ENCODE measurements at places on chromosomes 4 and X.
A peak's percentile ranks its signal among the peaks of the same experiment; 100 is the strongest.

- no peak for DNase-seq
These were observed 100.8 kb upstream of the PLS3 start for GRCh38 chrX:115459883-115460880.

DNA sequence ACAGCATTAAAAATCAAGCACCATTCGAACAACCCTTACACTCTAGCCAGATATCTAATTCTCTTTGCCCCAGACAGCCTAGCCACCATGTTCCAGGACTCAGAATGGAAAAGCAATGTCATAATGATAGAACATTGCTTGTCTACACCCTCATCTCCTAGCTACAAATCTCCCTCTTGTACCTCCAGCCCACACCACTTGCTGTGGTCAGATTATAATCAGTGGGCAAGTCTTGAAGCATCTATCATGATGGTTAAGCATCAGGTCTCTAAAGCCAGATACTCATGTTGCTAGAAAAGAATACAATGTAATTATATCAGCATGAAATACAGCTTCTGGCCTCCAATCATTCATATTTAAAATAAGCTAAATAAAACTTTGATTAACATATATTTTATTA is 268.3 kb downstream of the NPFFR2 start:
- no peak for DNase-seq

DNA sequence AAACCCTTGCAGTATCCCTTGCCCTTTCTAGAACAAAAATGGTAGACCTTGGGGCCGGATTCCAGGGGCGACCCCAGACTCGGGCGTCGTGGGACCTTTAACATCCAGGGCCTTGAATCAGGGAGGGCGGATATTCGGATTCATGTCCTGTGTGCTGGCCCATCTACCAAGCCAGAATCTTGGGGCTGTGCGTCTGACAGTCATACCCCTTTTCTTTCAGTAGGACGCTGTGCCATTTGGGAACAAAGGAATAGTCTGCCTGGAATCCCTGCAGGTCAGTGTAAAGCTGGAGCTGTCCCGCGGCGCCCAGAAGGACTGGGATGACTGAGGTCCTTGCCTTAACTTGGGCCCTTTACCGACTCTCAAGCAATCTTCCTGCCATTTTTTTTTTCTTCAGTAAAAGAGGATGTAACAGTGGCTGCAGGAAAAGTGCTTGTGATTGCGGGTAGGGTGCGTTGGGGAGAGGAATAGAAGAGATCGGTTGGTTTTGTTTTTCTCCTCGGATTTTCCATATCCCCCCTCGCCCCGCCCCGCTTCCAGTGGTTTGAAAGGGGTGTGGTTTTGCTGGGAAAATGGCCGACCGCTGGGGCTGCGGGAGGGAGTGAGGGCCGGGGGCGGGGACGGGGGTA is 518 bp downstream of the ARMCX1 start:
- DNase-seq, result peak; percentile 32

DNA sequence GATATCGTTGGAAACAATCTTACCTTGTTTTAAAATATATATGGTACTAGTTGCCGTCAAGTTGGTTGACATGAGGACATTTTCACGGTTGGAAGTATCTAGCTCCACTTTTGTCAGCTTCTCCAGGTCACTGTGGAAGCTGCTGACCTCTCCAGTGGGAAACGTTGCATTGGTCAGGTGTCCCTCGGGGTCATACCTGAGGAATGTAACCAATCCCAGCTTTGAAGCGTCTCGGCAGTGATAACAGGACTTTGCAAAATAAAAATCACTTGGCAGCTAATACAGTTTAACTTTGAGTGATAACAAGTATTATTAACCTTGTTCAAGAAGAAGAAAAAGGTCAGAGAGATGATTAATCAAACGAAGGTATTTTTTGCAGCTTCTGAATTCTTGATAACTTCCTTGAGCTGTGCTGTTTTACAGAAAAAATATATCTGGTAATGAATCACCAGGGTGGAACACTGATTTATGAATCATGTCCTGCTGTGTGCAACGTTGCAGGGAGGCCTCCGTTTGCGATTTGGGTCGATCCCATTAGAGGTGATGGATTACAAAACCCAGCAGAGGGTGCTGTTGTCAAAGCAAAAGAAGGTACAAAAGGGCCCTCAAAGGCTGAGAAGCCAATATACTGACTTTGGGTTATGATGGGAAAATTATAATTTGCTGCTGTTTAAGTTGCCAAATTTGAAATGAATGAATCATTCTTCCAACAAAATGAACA is 60.1 kb downstream of the SH2D1A start:
- DNase-seq, result peak; percentile 65

- DNase-seq, result peak; percentile 67
These were observed 24.8 kb downstream of the HOPX start for GRCh38 chr4:56656346-56656643.

- DNase-seq, result no peak
These were observed 26.1 kb upstream of the CBLL2 start for GRCh38 chrX:22246620-22247019.
